Tibial artery (tissue), 4 donors: ENCODE measurements at places on chromosomes 12 and 14.

DNA sequence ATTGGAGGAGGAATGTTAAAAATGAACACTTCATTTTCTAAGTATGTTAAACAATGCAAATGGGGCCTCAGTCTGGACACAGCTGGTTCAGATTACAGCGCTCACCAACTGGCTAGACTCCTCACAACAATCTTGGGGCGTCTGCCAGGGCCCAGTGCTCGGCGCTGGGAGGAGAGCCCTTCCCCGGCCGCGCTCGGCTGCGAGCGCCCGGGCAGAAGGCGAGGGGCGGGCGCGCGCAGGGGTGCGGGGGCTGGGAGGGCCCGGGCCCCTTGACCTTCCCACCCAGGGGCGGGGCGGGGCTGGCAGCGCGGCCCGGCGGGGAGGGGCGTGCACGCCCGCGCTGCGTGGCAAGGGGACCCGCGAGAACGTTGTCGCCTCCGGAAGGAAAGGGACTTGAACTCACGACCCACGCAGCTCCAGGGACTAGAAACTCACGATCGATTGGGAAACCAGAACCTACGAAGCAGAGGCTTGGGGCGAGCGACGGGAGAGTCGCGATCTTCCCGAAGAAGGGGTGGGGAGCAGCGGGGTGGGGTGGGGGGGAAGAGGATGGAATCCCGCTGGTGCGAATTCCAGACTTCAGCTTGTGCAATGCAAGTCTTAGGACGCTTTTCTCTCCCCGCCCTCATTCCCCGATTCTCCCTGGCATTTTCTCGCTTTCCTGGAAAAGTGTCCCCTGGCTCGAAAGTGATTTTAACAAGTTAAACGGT, at the start of gene FBLN5:
Gene FBLN5, minus strand, starts transcription at position 220 of the 710 bp plus-strand sequence. CDS start 465 bp downstream, outside the sequence.
- peak; percentile 84 for DNase-seq

DNA sequence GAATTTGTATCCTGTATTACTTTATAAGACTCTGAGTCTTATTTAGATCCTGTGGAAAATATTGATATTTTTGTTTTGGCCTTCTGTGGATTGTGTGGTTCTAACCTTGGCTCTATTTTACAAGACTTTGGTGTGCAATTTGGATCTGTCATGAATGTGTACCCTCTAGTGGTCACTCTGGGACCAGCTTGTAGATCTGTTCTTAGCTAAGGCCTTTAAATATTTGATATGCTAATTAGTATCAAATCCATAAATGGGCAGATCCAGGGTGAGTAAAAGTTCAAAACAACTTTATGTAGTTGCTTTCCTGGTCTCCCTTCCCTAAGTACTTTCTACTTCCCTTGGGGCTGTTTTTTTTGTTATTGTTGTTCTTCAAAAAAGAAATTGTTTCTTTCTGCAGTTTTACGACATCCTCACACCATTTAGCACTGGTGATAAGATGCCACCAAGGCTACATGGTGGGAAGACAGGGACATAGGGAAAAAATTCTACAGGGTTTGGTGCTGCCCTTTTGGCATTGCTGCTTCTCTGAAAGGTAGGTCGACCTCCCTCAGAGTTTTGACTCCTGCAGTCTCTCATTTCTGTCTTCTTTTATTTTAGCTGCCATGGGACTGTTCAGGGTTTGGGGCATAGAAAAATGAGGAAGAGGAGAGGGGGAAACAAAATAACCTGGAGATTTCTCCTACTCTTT, 238.5 kb downstream of the GPHN start:
- DNase-seq: no peak

GRCh38 chr12:53594897-53595615, 31.1 kb downstream of the ATF7 start:
- DNase-seq: no peak

DNA sequence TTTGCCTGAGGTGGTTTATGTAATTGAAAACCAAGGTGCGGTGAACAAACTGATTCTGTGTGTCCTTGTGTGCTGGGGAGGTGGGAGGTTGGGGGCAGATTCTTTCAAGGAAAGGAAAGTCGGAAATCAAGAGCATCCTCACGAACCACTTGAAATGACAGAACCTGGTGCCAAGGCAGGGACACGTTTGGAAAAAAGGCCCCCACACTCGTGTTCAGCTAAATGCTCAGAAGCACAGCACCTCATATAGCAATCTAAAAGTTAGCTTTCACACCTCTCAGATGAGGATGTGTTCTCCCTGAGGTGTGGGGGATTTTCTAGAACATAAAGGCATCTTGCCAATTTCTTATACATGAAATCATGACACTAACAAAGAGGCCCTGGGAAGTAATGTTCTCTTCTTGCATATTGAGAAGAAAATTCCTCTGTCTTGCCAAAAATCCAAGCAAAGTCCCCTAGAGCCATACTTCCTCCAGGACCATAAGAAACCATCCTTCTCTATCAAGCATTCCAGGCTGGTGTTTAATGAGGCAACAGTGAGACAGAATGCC, 119.6 kb downstream of the PLXNC1 start:
- no peak for DNase-seq

GRCh38 chr12:52953181-52953841, 4.4 kb downstream of the KRT18 start:
- no peak for DNase-seq

DNA sequence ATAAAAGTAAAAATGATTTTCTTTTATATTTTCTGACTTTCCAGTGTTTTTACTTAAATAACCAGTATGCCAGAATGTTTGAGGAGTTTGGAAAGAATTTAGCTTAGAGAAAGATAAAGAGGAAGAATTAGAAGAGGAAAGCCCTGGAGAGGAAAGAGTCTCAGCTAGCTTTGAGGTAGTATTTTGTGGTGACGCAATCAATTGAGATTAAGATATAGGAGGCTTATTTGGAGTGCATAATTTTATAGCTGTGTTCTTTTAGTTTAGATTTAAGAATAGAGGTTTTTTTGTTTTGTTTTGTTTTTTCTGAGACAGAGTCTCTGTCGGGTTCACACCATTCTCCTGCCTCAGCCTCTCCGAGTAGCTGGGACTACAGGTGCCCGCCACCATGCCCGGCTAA, 18.1 kb downstream of the CLEC2B start:
- DNase-seq: no peak

- DNase-seq: no peak
Observed at GRCh38 chr14:92917956-92918355, 5.0 kb upstream of the CHGA start.

DNA sequence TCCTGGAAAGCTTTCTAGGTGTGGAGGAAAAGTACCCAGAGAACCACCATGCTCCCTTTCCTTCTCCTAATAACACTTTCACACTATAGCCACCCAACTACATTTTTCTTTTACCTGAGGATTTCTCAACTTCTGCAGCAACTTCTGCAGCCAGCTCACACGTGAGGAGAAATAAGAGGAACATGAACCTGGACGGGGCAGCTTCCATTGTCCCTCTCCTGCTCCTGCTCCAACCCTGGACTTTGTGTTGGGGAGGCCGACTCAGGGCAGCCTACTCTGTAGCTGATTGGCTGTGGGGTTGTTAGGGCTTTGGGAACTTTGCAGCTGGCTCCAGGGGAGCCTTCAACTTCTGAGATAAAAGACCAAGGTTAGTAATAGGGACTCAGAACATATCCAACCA, at the start of gene ERP27:
Gene ERP27, minus strand, starts transcription at position 237 of the 400 bp plus-strand sequence. Its CDS starts 29 bp downstream, at position 208.
- no peak for DNase-seq

GRCh38 chr12:1162081-1162760, 171.2 kb downstream of the ERC1 start:
- no peak for DNase-seq

- no peak for DNase-seq
Observed at GRCh38 chr14:50225067-50225973, 6.1 kb downstream of the SOS2 start.

DNA sequence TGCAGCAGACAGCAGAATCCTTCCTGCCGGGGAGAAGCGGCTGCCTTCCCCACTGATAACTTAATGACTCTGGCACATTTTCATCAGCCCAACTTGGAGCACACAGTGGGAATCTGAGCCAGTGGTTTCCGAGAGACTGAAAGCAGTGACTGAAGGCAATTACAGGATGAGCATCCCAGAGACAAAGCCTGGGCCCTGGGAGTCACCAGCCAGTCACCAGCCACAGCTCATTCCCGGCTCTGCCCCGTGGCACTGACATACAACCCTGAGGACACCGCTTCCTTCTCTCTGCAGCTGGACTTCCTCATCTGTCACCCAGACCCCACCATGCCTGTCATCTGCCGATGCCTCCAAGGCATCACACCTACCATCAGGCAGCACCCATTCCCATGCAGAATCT, 192.3 kb downstream of the DPF3 start:
- peak; percentile 55 for DNase-seq

- no peak for DNase-seq
Observed at GRCh38 chr14:90510159-90510558, 113.3 kb downstream of the CALM1 start.

DNA sequence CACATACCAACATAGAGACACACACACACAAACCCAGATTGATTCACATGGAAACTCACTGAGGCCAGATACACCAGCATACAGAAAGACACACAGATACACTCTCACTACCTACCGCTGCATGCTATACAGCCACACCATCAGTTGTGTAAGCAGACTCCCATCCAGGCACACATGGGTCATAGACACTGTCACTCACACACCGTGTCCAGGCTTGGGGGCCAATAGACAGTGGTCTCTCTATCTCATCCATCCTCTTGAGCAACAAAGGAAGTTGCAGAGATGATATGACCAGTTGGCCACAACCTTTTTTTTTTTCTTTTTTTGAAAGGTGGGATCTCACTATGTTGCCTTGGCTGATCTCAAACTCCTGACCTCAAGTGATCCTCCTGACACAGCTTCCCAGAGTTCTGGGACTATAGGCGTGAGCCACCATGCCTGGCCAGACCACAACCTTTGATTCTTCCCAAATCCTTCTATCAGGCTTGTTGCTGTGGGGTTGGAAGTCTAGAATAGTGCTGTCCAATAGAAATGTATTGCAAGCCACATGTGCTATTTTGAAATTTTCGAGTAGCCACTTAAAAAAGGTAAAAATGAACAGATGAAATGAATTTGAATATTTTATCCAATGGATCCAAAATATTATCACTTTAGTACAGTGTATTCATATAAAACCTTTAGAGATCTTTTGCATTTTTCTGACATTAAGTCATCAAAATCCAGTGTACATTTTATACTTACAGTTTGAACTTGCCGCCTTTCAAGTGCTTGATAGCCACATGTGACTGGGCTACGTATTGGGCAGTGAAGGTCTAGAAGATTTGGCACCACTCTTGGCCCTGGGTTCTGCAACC, 7.4 kb downstream of the LRP1-AS start:
- DNase-seq: peak; percentile 34

GRCh38 chr12:121279071-121279375, 17.5 kb downstream of the CAMKK2 start:
- no peak for DNase-seq

GRCh38 chr12:30975581-30975980, 49.0 kb downstream of the TSPAN11 start:
- DNase-seq: no peak

GRCh38 chr14:99522457-99522891, 41.3 kb downstream of the CCNK start:
- no peak for DNase-seq

- no peak for DNase-seq
Observed at GRCh38 chr12:117743761-117744160, 225.0 kb downstream of the KSR2 start.

- DNase-seq: no peak
Observed at GRCh38 chr12:65121049-65121955, at the start of gene WIF1. Gene WIF1, minus strand, starts transcription at chr12:65121305. Its CDS starts 114 bp downstream, at chr12:65121191.

DNA sequence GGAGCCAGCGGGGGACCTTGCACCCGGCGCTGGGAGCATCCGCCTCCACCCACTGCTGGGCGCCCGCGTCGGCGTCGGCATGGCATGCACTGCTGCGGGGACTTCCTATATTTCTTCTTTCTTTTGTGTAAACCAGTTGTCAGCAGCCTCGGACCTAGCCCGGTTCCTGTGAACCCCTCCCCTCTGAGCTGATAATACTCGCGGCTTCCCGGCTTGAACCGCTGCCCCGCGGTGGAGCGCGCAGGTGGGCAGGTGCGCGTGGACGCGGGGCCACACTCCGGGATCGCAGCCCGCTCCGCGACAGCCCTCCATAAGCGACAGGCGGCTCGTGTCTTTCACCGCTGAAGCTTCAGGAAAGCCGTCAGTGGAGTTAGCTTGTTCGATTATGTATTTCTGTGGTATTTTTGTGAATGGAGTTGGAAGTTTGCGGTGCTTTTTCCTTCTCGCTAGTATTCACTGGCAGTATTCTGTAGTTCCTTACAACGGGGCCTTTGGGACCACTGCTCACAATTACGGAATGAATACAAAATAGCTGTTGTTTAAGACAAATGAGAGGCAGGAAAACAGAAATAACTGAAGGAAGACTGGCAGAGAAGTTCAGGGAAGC, 870 bp downstream of the BMAL2 start:
- DNase-seq: peak; percentile 69

GRCh38 chr14:24289649-24290280, 9.8 kb downstream of the DHRS1 start:
- DNase-seq: no peak

DNA sequence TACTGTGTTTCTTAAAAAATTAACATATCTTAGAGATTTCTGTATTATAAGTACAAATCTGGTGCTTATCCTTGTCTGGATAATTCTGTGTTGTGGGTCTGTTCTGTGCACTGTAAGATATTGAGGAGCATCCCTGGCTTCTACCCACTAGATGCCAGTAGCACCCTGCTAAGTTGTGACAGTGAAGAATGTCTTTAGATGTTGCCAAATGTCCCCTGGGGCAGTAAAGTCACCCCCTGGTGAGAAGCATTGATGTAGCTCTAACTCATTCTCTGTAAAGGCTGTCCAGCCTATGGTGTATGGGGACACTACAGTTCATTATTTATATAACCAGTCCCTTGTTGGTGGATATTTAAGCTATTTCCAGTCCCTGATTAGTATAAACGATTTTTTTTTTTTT, 31.4 kb downstream of the MAP1LC3B2 start:
- DNase-seq: no peak

DNA sequence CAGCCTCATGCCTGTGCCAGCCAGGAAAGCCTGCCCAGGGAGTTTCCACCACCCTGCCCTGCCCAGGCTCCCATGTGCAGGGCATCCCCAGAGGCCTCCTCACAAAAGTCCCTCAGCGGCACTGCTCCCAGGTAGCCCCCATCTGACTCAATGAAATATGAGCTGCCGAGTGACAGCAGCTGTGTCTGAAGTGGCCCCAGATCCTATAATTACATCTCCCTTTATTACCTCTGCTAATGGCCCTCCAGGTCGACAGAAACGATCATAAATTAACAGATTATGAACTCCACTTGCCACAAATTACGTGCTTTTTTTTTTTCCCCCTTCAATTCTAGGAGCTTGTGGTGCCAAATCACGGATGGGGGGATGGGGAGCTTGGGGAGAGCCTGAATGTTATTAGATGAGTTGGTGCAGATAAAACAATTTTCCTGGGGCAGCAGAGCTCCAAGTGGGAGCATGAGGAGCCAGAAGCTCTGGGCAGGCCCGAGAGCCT, 110.4 kb downstream of the ESRRB start:
- no peak for DNase-seq
